T47D (cell line): ENCODE measurements at places on chromosomes 11 and 22.

- DNase-seq: no peak
Measured at GRCh38 chr11:75903276-75903675, 88.3 kb downstream of the UVRAG start.

- DNase-seq: no peak
Measured at GRCh38 chr11:118295815-118296454, 8.6 kb upstream of the CD3E start.

DNA sequence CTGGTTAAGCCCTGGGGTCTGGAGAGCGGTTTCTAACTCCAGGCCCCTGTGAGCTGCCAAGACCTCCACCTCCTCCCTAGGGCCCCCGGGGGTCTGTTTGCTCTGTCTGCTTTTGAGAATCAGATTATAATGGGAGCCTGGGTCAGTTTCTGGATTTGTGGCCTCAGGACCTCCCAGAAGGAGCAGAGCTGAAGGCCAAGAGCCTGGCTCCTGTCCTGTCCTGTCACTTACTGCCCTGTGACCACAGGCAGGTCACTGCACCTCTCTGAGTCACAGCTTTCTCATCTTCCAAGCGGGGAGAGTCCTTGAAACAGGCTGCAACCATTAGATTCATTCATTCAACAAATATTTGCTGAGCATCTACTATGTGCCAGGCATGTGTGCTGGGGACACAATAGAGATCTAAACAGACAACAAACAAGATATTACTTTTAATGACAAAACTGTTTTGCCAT, 87.3 kb upstream of the FGF3 start:
- DNase-seq: no peak

DNA sequence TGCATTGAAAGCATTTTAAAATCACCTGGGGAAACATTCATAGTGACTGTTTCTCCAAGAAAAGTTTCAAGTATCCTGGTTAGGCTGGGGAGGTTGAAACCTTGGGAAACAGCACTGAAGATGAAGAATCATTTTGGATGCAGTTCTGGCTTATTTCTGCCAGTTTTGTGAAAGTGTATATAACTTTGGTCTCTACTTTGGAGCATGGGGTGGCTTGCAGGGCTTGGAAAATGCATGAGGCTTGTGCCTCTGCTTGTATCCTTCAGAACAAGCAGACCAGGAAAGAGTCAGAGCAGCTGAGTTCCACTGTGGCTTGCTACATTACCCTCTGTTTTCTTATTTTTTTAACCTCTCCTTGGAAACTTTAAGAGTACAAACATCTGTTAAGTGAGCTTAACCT, 19.5 kb downstream of the SLC5A12 start:
- no peak for DNase-seq

- no peak for DNase-seq
Measured at GRCh38 chr22:32142600-32142999, 16.5 kb downstream of the C22orf42 start.

GRCh38 chr11:97610000-97610399, 1220.2 kb downstream of the JRKL start:
- peak; percentile 48 for DNase-seq

DNA sequence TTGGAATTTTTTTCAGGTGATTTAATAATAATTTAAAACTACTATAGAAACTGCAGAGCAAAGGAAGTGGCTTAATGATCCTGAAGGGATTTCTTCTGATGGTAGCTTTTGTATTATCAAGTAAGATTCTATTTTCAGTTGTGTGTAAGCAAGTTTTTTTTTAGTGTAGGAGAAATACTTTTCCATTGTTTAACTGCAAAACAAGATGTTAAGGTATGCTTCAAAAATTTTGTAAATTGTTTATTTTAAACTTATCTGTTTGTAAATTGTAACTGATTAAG, 3.4 kb downstream of the MALAT1 start:
- DNase-seq: no peak

DNA sequence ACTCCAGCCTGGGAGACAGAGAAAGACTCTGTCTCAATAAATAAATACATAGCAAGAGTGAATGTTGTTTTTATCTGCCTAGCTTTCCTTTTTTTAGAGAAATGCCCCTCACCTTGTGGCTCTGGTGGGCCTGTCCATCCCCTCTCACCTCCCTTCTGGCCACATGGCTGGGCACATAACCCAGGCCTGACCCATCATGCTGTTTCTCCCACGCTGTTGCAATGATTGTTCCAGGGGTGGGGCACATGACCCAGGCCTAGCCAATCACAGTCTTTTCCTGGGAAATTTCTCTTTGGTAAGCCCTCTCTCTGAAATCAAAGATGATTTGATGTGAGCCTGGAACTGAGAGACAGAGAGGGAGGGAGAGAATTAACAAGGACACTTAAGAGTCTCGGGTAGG, 5.5 kb upstream of the CYTH4 start:
- no peak for DNase-seq

- no peak for DNase-seq
Measured at GRCh38 chr11:40080434-40080833, 1379.0 kb downstream of the LRRC4C start.
